CD4-positive, alpha-beta T cell treated with Interleukin-10 for 1 hour (primary cell): ENCODE measurements at places on chromosomes 3 and 15.

DNA sequence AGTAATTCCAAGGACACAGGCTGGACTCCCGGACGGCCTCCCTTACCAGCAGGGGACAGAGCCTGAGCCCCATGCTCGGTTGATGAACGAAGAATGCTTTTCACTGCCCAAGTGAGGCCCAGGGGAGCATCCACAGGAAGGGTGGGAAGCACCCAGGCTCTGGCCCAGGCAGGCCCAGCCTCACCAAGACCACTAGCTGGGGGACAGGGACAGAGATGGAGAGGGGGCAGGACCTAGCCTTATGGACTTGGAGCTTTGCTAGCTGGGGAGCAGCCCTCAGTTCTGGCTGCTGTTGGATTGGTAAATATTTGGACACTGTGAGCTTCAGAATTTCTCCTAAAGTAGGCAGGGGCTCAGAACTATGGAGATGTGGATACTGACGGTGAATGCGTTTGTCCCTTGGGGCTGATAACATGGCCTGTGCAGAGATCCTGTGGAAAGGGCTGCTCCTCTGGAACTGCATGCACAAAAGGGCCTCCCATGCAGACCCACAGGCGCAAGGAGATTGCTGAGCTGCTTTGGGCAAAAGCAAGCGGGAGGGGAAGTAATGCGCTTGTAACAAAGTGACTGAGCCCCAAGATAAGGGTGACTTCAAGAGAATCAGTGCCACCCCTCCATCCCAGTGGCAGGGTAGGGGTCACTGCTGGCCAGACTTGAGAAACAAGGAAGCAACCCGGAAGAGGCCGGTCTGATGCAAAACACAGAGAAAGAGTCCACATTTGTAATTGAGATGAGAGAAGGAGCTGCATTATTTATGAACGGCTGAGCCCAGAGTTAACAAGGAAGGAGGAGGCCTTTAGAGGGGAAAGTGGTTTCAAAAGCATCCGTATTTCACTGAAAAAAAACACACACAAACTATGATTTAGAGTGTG lies 70.1 kb upstream of the MEF2A start:
- DNase-seq: no peak

- DNase-seq: no peak
Observed at GRCh38 chr3:58562498-58562897, 14.7 kb downstream of the FAM107A start.

DNA sequence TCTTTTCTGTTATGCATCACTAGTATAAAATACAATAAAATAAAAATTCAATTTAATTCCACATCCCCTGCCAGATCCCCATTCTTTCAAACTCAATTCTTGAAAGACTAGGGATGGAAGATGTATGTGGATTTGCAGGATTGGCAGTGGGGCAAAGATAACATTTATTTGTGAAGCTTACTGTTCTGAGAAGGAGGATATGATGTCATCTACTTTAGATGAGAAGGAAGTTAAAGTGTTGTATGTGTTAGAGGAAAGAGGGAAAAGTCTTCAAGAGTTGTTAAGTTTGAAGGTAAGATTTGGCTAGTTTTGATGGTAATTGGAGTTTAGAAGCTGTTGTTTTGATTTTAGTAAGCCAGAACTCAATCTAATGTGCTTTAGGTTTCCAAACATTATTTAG lies 845.1 kb upstream of the NR2F2 start:
- no peak for DNase-seq

DNA sequence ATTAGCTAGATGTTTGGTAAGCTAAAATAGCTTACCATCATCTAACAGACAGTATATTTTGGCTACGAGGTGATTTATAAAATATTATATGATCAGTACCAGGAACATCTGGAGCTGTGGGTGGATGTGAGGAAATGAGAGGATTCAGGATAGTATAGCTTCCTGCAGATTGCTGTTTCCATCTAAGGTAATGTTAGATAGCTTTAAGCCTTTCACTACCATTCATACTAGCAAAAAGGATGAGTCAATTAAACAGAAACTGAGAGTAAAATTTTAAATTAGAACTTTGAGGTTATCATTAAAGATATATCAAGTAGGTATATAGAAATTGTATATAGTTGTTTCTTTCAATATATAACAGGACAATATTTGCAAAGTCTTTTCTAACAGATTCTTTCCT lies 8.0 kb downstream of the ZBTB20 start:
- no peak for DNase-seq

GRCh38 chr3:80553211-80553610 lies 785.4 kb upstream of the ROBO1 start:
- DNase-seq: no peak

- DNase-seq: no peak
Observed at GRCh38 chr15:65868546-65869125, 655 bp upstream of the RAB11A start.
